Retinal pigment epithelial cell (primary cell): ENCODE measurements at places on chromosomes 1 and 21.

DNA sequence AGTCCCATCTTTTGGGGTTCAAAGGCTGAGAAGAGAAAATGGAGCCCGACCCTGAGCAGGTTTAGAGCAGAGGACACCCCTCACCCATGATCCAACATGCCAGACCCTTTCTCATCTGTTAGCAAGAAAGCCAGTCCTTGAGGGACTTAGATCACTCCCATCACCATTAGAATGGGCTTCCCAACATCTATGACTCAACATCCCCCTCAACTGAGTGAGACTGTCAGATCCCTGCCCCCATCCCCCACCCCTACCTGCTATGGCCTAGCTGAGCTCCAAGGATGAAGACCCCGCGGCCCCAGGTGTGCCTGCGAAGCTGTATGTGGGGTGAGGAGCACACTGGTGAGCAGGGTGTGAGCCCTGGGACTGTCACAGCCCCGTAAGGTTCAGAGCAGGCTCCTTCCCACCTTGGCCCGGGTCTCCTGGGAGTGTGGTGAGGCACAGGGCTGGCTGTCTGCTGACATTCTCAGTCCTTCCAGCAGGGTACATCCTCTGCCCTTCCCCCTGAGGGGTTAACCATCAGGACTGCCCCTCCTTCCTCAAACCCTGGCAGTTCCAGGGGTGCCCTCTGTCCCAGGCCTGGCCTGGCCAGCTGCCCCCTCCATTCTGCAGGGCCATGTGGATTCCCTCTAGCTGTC is 21.4 kb upstream of the BLACAT1 start:
- no peak for DNase-seq

GRCh38 chr1:81702903-81703302 is 97.8 kb upstream of the ADGRL2 start:
- peak; percentile 80 for DNase-seq

DNA sequence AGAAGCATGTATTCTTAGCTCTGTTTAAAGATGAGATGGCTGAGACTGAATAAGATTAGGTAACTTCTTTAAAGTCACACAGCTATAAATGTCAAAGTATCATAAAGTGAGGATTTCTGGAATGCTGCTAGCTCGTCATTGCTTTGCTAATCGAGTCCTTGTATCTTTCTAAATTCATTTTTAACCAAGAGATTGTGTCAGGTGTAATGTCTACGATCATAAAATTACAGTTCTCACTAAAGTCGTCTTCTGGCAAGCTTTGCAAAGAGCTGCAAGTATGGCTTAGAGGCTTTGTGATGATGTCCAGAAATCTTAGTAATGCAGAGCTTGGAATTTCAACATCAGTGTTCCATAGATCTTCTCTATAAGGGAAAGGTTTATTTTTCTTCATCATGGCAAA is 569.8 kb downstream of the LMO4 start:
- DNase-seq, result no peak

GRCh38 chr1:193553564-193553963 is 367.2 kb upstream of the B3GALT2 start:
- DNase-seq, result no peak

GRCh38 chr1:37309574-37309973 is 164.8 kb upstream of the ZC3H12A start:
- DNase-seq, result no peak

GRCh38 chr1:62077821-62078220 is 116.8 kb upstream of the L1TD1 start:
- no peak for DNase-seq

DNA sequence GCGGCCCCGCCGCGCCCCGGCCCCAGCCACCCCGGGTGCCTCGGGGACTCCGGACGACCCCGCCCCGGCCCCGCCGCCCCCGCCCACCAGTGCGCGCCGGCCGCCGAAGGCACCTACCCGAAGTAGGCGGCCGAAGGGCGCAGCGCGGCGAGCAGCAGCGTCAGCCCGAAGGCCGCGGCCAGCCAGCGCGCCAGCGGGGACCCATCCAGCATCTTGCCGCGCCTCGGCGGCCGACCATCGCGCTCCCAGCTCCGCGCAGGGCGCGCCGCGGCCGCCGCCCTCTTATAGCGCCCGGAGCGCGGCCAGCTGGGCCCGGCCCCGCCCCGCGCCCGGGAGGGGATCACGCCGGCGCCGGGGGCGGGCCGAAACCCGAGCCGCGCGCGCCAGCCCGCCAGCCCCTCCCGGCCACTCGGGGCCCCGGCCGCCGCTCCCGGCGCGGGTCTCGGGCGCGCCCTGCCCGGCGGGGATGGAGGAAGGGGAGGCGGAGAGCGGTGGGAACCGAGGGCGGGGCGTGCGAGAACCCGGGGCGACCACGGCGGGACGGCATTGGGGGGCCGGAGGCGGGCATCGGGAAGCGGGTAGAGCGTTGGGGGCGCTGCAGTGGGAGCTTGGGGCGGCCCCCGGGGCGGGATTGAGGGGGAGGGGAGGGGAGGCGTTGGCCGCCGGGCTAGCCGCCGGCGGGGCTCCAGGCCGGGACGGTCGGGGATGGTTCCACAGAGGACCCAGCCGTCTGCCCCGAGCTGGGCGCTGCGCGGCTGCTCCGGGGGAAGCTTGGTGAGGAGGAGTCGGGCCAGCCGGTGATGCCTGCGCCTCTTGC is at the start of gene WNT9A:
Gene WNT9A, minus strand, starts transcription at position 257 of the 817 bp plus-strand sequence. Its CDS starts 45 bp downstream, at position 212.
- no peak for DNase-seq

GRCh38 chr1:68620571-68620970 is 123.7 kb upstream of the DEPDC1 start:
- DNase-seq, result no peak

- DNase-seq, result no peak
Measured at GRCh38 chr21:20330652-20331051, 667.6 kb upstream of the NCAM2 start.

DNA sequence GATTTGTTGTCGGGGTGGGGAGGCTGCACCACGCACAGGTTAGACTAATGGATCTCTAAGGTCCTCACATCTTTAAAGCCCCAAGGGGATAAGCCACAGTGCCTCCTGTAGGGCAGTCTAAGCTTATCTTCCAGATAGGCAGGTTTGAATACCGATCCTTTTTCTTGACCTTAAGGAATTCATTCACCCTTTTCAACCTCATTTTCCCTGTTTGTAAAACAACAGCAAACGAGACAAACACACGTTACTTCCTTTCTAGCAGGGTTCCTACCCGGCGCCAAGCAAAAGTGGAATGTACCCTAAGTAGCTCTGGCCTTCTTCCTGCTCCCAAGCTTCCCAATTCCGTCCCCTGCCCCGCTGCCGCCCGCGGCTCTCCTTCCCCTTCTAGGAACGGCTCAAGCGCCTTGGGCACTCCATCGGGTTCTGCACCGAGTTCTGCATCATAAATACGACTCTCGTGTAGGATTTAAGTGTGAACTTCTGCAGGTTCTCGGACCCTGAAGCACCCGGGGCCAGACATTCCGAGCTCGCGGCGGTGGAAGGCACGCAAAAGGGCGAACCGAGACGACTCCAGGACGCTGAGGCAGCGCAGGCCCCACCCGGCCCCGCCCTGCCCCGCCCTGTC is 548 bp upstream of the CDC20 start:
- no peak for DNase-seq

DNA sequence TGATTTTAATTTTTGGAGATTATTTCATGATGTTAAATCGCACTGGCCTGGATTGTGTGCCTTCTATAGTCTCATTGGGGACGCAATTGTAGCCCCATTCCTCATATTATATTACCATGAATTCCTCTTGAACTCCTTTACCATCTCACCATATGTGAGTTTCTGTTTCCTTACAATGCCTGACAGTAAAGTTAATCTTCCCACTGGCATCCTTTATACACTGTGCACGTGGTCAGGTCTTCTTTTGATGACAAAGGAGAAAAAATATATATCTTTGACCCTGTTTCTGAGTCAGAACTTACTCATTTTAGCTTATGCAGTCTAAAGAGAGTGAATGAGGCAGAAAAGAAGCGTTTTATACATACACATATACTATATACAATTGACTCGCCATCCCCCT is 774 bp upstream of the ABL2 start:
- no peak for DNase-seq

DNA sequence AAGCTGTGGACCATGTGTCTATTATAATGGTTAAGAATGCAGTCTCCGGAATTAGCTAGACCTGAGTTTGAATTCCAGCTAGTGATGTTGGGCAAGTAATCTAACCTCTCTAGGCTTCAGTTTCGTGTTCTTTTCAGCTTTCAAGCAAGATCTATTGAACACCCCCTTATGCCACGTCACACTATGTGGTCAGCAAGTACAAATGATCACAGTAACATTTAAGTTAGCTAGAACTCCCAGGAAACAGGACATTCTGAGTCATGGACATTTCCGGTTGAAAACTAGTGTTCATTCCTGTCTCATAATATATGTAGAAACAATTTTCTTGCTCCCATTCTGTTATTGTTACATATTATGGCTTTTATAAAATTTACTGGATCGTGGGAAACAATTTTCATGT is 34.0 kb upstream of the NHLH2 start:
- no peak for DNase-seq

DNA sequence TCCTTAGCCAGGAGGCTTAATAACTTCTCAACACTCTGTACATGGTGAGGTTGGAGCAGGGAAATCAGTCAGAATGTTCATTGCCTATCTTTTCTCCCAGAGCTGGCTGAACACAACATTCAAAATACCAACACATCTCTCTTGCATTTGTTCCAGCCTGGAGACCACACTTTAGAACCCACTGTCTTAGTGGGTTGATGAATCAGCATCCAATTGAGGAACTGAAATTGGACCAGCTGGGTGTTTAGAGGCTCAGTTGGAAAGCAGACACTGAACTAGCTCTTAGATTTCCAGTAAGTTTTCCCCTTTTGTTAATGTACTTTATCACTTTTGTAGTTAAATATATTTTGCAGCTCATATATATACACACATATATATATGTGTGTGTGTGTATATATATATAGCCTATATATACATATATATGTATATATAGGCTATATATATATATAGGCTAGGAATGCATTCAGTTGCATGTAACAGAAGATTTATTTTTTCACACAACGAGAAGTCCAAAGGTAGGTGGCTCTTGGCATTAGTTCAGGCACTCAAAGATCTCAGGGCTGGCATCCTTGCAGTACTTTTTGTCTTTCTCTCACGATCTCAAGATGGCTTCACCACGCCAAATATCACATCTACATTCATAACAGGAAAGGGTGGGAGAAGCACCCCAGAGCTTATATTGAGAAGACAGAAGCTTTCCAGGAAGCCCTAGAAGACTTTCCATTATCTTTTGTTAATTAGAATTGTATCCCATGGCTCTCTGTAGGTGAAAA is 35.0 kb upstream of the HUNK start:
- no peak for DNase-seq

GRCh38 chr1:6419397-6419803 is 319 bp downstream of the HES2 start:
- DNase-seq, result no peak

DNA sequence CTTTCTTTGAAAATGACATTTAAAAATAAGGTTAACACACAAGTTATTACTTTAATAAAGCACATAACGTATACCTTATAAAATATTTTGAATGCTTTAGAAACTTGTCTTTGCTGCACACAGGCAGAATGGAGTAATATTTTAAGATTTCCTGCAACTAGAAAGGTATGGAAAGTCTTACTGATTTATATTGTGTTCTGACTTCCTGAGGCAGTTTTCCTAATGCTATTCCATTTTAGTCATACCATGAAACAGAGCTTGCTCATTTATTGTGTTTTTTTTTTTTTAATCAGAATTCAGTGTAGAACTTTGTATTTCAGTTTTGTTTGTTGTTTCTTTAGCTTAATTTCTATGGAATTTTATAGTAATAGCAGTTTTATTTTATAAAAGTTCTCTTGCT is 60.9 kb upstream of the S1PR1 start:
- no peak for DNase-seq

DNA sequence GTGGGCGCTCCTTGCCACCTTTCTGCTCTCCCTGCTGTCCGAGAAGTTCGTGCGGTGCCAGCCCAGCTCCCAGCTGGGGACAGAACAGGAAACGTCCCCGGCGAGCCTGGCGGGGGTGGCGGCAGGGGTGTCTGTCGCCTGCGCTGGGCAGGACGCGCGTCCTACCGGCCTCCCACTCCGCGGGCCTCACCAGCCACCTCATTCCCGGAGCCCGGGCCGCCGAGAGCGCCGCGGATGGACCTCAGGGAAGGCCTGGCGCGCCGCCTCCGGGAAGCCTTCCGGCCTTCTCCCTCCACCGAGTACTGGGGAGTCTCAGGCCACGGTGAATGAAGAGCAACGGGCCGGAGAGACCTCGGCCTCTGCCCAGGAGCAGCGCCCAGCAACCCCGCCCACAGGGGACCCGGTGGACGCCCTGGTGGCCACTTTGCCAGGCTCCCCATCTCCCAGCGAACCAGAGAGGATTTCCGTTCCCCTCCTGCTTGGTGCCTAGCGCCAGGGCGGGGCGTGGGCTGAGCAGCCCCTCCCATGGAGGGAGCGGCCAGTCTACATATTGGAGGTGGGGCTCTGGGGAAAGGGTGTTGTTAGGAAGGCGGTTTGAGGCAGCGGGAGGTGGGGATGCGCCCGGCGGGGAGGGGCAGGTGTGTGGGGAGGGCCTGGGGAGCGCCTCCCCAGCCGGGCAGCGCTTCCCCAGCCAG is 9.5 kb upstream of the TNFRSF14 start:
- DNase-seq, result no peak

DNA sequence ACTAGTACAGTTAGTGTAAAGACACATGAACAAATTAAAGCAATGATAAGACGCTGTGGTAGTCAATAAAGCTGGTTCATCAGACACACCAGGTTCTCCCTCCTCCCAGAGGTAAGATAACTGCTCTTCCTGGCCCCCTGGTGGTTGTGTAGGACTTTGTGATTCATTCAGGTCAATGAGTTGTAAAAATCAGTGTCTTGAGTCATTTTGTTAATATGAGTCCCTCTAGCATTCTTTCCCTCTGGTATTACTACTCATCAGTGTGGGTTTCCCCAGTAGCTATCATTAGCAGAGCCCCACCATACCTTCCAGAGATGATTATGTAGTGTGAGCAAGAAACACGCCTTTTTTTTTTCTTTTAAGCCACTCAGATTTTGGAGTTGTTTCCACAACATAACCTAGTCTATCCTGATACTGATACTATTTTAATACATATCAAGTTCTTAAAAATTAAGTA is 3.6 kb upstream of the SETDB1 start:
- DNase-seq, result peak; percentile 35

- no peak for DNase-seq
Measured at GRCh38 chr1:43282220-43283195, 2.9 kb downstream of the C1orf210 start.

DNA sequence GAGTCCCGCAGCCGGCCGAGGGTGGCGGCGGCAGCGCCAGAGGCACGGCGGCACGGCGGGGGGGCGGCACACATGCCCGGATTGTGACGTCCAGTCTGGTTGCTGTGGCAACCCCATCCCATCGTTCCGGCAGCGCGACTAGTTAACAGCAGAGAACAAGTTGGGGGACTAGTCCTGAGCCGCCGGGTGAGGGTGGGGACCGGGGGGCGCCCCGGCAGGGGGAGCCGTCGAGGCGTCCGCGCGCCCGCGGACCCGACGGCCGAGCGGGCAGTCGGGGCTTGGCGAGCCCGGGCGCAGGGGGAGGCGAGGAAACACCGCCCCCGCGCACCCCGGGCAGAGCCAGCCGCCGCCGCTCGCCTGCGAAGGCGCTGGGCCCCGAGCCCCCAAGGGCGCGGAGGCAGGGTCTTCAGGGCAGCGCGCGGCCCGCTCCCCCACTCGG is at the start of gene CHD5:
Gene CHD5, minus strand, starts transcription at position 54 of the 439 bp plus-strand sequence. CDS start 298 bp downstream, outside the sequence.
- no peak for DNase-seq
